ENCODE measurements at places on chromosomes 5 and 9. TPM values are rescaled to one million over a fixed set of nuclear protein-coding genes. Genes with fewer than 3 reads are reported as not detected.

DNA sequence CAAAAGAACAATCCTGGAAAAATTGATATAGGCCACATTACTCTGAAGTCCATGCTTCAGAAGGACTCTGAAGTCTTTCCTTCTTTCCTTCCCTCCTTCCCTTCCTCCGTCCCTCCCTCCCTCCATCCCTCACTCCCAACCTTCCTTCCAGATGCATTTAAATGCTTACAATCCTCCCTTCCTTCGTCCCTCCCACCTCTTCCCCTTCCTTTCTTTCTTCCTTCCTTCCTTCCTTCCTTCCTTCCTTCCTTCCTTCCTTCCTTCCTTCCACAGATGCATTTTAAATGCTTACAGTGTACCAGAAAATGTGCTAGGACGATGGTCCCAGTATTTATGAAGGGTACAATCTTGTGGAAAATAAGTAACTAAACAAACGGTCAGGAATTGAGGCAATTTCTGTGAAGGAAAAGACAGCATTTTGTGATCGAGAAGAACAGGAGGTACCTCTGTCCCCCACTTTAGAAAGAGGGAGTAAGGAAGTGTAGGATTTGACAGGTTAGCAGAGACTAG, 181.3 kb upstream of the TUT7 start:
- DNase-seq, result no peak

- DNase-seq, result no peak
Observed at GRCh38 chr5:135986891-135987401, 32.2 kb upstream of the LECT2 start.

DNA sequence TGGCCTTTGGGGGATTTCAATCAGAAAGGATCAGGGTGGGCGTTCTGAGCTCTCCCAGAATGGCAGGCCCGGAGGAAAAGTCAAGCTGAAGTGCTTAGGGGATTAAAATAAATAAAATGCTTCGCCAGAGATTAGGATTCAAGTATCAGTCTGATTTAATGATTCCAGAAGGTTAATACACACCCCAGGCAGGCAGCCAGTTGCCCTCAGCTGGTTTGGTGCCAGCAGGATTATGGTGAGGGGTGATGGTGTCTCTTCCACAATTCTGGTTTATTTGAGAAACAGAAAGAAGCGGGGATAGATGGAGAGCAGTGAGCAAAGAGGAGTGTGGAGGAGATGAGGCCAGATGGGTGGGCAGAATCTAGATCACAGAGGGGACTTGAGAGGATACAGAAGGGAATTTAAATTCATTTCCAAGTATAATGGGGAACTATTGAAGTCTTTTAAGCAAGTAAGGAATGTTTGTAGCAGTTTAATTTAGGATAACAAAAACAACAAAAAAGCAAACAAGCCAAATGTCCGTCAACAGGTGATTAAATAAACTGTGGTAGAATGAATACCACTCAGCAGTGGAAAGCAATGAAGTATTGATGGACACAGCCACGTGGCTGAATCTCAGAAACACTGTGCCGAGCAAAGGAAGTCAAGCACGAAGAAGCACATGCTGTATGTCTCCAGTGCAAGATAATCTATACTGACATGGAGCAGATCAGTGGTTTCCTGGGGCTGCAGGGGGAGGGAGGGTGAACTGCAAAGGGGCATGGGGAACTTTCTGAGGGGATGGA, 297.7 kb downstream of the MSX2 start:
- DNase-seq, result no peak

DNA sequence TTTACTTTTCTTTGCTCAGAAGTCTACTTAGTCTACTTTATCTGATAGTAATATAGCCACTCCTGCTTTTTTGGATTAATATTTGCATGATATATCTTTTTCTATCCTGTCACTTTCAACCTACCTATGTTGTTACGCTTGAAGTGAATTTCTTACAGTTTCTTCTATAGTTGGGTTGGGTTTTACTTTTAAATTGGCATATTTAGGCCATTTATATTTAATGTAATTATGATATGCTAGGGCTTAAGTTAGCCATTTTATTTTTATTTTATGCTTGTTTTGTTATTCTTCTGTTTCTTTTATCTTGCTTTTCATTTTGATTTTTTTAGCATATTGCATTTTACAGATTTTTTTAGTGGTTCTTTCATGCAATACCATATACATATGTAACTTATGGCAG, 164.7 kb downstream of the AOPEP start:
- DNase-seq, result no peak

DNA sequence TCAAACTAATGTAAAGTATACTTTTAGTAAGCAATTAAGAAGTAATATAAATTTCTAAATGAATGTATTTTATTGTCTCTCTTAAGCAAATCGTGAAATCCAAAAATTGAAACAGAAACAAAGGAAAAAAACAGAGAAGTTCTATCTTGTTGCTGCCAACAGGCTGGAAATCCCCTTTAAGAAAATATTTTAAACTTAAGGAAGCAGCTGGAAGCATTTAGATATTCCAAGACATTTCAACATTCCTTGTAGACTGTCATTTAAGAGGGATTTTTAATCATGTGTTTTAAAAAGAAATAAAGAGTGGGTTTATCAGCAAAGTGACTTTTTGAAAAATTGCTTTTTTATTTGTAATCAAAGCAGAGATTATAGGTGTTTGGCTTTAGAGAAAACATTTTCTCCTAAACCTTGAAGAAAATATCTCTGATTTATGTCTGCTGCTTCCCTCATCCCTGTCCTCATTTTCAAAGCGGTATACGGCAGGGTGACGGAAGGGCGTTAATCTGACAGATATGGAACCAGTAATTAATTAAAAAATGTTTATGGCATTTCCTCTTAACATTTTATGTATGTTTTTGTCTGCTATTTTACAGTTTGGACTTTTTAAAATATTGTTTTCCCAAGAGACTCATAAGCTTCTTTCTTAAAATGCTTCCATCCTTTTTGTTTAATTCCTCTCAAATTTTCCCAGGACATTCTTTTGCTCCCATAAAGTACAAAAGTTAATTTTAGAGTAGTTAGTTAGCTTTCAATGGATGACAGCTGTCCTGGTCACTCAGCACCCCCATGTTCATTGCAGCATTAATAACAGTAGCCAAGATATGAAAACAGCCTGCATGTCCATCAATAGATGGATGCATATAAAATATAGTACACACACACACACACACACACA, 245.6 kb downstream of the LURAP1L start:
- DNase-seq, result no peak

DNA sequence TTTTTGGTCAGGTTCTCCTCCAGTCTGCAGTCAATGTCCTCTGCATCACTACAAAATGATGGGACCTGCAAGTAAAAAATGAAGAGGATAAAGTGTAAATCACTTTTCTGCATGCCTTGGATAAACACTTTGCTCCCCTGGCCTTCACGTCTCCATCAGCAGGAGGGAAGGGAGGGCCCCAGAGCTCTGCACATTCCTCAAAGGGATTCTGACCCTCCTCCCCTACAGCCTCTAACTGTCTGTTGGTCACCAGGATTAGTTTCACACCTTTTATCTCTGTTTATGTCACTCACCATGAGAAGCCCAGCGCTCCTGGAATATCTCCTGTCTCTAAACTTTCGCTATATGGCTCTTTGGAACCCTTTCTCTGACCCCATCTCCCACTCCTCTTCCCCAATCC, 103.3 kb downstream of the SVEP1 start:
- no peak for DNase-seq

GRCh38 chr9:5582835-5583195, 46.1 kb upstream of the RIC1 start:
- no peak for DNase-seq

GRCh38 chr5:73615085-73615484, 10.9 kb upstream of the ARHGEF28 start:
- DNase-seq, result no peak

GRCh38 chr5:111364992-111365391, 140.8 kb downstream of the CAMK4 start:
- DNase-seq, result no peak

GRCh38 chr5:114438471-114438870, 76.6 kb downstream of the KCNN2 start:
- DNase-seq, result no peak

- DNase-seq, result no peak
Observed at GRCh38 chr9:113737517-113738271, 138.4 kb upstream of the ZNF618 start.

- no peak for DNase-seq
Observed at GRCh38 chr5:180382926-180383325, 29.8 kb upstream of the GFPT2 start.

DNA sequence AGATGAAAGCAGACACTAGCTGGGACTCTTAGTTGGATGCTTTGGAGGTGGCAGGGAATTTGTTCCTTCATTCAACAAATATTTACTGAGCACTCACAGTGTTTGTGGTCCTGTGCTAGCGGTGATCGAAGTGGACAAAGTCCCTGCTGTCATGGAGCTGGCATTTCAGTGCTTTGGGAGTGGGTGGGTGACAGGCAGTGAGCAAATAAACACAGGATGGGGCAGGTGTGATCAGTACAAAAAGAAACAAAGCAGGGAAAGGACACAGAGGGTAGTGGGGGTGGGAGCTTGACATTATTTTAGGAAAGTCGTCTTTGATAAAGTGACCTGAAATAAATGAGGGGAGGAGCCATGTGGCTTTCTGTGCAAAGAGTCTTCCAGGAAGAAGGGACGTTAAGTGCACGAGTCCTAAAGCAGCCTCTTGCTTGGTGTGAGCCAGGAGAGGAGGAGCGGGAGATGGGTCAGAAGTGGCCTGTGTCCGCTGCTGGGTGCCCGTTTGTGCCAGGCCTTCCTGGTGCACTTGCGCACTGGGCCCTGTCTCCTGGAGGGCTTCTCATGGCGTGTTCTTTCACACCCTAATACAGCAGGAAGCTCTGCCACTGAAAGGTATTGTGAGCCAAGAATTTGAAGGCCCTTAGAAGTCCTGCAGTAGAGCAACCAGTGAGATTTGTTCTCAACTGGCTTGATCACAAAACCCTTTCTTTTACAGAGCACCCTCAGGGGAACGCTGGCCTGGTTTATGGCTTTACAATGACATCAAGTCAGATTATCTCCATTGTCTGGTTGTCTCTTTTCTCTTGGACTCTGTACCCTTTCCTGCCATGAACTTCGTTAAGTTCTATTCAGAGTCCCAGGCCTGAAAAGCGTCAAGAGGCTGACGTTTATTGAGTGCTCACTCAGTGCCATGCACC, 14.8 kb downstream of the NDST1 start:
- DNase-seq, result no peak

DNA sequence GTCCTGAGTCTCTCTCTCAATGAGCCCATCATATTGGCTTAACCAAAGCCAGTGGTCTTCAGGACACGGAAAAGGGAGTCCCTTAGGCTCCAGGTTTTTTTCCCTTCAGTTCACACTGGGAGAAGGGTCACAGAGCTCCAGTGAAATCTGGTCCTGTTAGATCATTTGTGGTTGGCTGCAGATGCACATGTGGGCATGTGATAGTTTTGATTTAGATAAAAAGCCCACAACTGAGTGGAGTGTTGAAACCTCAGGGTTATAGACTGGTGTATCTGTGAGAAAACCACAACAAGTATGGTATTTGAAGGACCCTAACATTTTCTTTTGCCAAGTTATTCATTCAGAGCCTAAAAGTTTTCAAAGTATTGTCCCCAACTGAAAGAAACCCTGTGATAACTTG, 46.7 kb downstream of the PRLR start:
- no peak for DNase-seq

GRCh38 chr9:4555236-4555635, 65.0 kb downstream of the SLC1A1 start:
- DNase-seq, result no peak

CATSPER3 gene
- 0.34 TPM for total RNA-seq

PCDHAC2 gene
- total RNA-seq, result not detected

NDUFS4 gene
- total RNA-seq, result 77.8 TPM

Measured in suprapubic skin (tissue), 4 donors.